ENCODE measurements at places on chromosomes 11 and 22.

- peak; percentile 81 for DNase-seq
Measured at GRCh38 chr11:32176223-32176934, 85.5 kb downstream of the RCN1 start.

- no peak for DNase-seq
Measured at GRCh38 chr11:72528121-72528520, 93.8 kb upstream of the CLPB start.

DNA sequence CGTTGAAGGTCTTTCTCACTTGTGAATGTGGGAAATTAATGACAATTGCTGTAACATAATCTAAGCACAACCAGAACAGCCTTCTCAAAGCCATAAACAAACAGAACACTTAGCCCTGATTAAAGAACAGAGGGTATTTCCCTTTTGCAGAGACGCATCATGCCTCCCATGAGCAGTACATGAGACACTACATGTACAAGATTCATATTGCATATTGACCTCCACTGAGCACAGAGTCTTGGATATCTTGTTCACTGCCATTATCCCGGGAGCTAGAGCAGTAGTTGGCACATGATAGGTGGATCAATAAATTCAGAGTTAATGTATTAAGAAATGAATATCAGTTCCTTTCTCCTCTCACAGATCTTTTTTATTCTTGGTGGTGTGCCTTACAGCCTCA lies 1194.3 kb upstream of the TENM4 start:
- no peak for DNase-seq

- DNase-seq, result no peak
Measured at GRCh38 chr11:125287491-125288210, 123.1 kb downstream of the PKNOX2 start.

GRCh38 chr11:2289859-2290258 lies 11.9 kb downstream of the C11orf21 start:
- no peak for DNase-seq

DNA sequence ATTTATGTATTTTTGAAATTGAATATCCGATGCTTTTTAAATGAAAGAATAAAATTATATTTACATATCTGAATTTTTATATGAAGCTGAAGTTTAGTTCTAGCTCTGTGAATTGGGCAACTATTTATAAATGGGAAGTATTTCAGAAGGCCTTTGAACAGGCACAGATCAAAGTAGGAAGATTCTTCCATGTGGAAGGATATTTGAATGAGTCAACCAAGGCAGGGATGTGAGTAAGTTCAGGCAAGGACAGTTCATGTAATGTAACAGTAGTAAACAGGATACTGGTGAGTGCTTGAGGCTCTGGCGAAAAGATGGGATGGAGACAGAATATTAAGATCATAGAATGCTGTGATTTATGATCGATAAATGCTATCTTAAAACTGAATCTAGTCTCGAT lies 417.8 kb upstream of the CCDC179 start:
- DNase-seq, result no peak

DNA sequence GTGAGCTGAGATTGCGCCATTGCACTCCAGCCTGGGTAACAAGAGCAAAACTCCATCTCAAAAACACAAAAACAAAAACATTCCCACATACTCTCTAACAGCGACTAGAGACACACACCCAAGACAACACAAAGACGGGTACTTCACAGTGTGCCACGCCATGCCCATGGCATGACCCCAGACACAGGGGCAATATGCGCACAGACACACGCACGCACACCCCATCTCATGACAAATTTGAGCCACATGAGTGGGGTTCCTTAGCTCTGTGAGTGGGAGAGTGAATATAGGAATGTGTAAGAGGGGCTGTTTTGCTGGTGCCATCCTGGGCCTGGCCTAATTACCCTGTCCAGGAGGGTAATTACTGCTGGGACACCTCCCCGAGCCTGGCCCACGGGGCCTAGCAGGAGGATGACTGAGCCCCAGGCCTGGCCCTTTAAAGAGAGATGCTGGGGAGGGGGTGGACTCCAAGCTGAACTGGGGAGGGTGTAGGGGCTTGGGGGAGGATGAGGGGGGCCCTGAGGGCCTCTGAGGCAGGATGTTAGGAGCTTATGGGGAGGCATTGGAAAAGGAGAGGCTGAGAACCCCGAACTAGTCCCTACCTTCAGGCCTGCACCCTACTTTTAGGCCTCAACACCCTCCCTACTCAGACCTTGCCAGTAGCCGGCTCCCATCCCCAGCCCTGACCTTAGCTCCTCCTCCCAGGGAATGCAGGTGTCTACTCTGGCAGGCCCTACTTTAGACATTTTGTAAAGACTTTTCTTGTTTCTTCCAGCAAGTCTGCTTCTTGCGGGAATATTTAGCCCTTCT lies 1.5 kb downstream of the LTBP3 start:
- no peak for DNase-seq

DNA sequence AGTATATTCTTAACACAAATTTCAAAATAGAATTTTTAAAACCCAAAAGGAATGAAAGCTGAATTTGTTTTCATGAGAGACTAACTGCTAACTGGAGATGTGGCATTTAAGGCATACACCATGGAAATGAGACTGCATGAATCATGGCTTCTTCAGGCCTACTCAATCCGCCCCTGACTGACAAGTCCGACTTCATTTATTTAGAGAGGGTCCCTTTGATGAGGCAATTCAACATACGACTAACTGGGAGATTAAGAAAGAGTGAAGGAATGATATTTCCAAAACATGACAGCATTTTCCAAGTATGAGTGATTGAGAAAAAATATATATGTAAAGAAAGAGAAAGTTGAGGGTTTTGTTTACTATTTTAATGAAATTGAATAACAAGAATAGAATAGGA lies 720.1 kb downstream of the DLG2 start:
- no peak for DNase-seq

GRCh38 chr11:3738241-3738640 lies 59.1 kb downstream of the NUP98 start:
- DNase-seq, result no peak

DNA sequence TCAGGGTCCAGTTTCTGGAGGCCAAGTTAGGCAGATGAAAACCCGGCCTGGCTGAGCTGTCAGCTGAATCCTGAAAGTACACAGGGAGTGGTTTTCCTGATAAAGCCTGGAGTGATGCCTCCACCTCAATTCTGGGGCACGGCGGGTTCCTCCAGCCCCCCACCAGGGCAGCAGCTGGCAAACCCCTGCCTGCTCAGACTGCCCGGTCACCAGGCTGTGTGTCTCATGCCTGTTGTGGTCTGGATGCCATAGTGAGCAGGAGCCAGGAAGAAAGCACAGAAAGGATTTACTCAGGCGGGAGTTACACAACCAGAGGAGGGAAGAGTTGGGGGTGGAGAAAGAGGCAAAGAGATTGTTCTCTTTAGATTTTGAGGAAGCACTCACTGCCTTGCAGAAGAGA lies 119.9 kb upstream of the RASSF10 start:
- DNase-seq, result no peak

GRCh38 chr11:20631519-20632168 lies 32.2 kb downstream of the SLC6A5 start:
- no peak for DNase-seq

DNA sequence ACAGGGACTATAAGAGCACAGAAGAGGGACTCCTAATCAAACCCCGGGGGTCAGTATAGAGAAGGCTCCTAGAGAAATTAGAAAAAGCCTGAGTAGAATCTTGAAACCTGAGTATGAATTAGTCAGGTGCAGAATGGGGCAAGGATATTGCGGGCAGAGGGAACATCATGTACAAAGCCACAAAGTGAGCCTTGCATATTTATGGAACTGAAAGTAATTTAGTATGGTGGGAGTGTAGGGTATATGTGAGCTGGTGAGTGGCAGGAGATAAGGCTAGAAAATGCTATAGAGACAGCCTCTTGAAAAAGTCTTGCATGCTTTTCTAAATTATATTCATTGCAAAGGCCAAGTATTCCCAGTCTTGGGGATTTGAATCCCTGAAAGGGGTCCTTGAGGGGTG lies 93.7 kb downstream of the STIM1 start:
- DNase-seq, result no peak

DNA sequence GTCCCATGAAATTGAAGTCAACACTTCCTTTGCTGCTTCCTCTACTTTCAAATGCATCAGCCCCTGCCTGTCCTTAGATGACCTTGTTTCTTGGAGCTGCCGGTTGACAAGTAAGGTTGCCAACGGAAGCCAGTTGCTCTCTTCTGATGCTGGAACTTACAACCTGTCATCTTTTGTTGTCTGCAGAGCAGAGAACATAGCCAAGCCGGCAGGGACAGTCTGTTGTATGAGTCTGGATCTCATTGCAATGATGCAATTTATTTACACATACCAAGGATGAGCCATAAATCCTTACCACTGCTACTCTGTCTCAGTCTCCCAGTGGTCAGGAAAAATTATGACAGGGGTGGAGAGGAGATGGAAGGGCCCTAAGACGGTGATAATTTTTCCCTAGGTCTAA lies 151.4 kb downstream of the BLID start:
- DNase-seq, result no peak

DNA sequence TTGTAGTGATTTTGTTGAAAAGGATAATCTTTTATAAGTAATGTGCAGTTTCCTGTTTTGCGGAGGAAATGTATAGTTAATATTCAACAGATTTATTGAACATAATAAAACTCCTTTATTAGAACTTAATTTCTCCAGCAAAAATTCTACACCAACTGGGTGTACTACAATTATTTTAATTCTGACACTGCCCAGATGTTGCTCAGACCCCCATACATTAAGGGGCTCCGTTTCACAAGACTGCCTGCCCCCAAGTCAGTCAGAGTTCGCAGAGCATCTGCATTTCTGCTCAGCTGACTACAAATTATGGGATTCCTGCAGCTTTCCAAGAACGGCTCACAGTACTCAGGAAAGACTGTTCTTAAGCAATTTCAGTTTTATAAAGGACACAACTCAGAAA lies 6.2 kb downstream of the CEP57 start:
- no peak for DNase-seq

- no peak for DNase-seq
Measured at GRCh38 chr11:31000381-31000780, 369.2 kb downstream of the DCDC1 start.

DNA sequence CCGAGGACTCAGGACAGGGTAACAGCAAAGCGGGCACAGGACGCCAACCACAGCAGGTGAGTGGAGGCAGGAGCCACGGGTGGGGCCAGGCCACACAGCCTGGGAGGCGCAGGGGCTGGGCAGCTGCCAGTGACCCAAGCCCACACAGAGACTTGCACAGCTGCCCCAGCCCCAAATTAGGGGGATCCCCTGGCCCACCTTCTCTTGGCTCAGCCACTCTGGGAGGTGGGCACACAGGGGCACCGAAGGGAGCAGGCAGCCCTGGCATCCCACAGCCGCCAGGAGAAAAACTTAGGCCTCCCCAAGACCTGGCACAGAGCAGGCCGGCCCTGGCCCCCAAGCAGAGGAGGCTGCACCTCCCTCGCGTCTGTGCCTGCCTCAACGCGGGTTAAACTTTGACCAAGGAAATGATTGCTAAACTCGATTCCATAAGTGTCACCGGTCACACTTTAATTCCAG lies at the start of gene SLC22A12:
Gene SLC22A12 (plus strand): TSS at position 458 of the 459 bp plus-strand sequence. CDS start 337 bp downstream, outside the sequence.
- no peak for DNase-seq

GRCh38 chr11:60128376-60128775 lies 39.9 kb downstream of the MS4A2 start:
- DNase-seq, result no peak

DNA sequence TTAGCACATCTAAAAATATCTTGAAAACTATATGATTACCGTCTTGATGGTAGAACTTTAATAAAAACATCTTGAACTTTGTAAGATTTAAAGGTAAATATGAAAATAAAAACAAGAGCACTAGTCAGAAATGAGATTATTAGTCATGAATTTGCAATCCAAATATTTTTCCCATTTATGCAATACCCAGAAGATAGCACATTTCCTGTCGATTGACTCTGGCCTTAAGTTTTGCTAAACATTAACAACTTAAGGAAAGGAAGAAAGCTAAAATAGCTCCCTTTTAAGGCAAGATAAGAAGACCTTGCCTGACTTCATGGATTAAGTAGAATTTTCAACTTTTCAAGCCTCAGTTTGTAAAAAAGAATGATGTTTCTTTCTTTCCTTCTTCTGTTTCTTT lies 1374.7 kb upstream of the RAG2 start:
- DNase-seq, result no peak

DNA sequence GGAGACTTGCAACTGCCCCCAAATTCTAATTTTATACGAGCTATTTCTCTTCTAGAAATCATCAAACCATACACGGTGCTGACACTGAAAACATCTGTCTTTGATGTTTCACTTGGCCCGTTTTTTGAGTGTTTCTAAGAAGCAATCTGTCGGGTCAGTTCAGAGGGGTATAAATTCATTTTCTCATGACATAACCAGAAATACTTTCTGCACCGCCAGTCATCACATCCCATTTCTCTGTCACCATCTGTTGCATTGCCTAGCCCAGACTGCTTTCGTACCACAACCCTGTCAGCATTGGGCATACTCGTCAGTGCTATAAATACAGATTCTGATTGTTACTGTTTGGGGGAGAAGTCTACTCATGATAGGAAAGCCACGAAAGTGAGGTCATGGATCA lies 63.1 kb upstream of the CCDC90B start:
- no peak for DNase-seq

GRCh38 chr22:50420015-50420414 lies 54.8 kb downstream of the SBF1 start:
- DNase-seq, result no peak

DNA sequence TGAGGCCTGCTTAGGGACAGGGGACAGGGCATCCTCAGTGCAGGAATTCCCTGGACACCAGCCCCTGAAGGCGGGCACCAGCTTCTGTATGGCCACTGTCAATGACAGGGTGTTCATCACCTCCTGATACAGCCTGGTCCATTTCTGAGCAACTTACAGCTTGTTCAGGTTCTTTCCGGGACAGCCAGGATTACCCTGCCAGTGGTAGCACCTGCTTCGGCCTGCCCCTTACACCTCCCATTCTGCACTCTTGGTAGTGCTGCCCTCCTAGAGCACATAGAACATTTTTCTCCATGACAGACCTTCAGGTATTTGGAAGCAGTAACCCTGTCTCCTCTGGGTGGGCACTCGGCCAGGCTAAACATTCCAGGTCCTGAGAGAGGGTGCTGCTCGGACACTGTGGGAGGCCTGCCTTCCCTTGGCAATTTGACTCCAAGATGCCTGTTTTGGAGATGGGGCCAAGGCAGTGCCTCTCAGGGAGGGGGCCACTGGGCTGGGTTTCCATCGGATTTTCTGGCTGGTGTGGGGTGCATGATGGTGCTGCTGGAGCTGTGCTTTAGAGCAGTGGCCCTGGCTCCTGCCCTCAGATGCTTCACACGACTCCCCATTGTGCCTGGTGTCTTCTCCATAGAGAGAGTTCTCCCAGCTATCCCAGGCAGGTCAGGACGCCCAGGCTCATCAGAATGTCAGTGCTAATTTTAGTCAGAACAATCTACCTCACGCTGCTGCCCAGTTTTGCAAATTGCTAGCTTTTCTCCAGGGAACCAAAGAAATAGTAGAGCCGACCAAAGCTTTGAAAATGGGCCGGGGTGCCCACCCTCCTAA lies 1.2 kb downstream of the GAL3ST3 start:
- DNase-seq, result no peak

DNA sequence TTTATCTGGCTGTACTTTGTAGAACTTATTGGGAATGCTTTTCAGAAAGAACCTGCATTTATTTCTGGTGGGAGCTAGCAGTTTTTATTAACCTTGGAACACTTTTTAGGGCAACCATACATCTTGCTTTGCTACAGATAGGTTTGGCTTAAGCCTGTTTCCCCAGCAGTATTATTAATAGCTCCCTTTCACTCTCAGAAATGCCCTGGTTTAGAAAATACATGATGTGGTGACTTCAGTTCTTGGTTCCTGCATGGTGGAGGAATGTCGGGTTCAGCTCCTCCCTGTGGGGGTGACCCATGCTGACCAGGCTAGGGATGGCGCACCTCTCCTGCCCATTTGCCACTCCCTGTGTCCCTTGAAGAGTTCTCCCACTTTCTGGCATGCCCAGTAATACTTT lies 28.2 kb downstream of the ZBED4 start:
- no peak for DNase-seq
